Stimulated activated CD8-positive, alpha-beta memory T cell treated with anti-CD3 and anti-CD28 coated beads, Interleukin-4, amount 100 ng/mL, for 1 hour (primary cell): ENCODE measurements at places on chromosomes 4 and X.

DNA sequence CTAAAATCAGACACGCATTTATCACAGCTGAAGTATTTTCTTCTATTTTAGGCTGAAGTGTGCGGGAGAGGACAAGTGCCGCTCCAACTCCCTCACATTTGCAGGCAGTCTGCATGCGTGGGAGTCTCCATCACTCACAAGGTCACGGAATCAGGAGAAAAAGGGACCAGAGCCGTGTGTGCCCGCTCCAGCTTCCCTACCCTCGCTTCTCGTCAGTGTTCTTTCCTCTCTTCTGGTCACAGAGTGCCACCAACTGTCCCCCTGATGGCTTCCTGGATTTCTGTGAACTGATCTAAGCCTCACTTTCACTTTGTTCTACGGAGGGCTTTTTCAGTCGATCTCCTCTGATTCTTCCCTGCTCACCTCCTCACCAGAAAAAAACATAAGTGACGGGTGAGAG, 407.4 kb upstream of the AADAT start:
- DNase-seq, result no peak

GRCh38 chr4:7956270-7956808, 16.7 kb upstream of the AFAP1 start:
- no peak for DNase-seq

DNA sequence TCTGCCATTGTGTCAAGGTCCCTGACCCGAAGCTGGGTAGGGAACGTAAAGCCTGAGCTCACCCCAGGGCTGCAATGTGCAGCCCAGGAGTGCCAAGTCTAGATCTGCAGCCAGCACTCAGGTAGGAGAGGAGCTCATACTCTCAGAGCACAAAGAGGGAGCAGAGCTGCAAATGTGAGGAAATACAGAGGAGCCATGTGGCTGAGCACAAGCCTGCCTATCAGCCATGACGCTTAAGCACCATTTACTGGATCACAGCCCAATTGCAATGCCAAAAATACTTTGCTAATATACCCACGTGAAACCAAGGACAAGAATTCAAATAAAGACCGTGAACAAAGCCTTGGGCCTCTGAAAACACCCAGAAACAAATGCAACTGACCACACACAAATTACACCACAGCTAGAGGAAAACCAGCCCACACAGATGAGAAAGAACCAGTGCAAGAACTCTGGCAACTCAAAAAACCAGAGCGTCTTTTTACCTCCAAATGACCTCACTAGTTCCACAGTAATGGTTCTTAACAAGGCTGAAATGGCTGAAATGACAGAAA, 69.0 kb upstream of the HPF1 start:
- DNase-seq, result no peak

DNA sequence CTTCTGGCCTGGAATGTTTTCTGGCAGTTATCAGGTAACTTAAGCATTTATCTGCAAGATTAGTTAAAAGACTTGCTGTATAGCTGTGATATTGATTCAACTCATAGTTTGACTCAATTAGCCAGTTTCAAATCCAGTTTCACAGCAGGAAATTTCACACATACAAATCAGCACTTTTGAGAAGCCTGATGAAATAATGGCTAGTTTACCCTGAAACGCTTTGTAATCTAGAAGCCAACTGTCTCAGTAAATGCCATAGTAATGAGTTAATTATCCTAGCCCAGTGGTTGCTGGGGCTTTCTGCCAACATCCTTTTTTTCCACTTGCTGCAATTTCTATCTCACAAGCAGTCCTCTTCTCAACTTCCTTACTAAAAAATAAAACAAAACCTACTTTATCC, 53.1 kb downstream of the ARHGEF38 start:
- no peak for DNase-seq

GRCh38 chrX:47900833-47901232, 64.1 kb downstream of the ZNF81 start:
- DNase-seq, result no peak

- DNase-seq, result no peak
Observed at GRCh38 chr4:84931274-84931673, 35.2 kb downstream of the WDFY3 start.

GRCh38 chrX:65674204-65674893, 6.9 kb downstream of the MSN start:
- no peak for DNase-seq
